ENCODE measurements at places on chromosomes 2 and 18. TPM values are rescaled to one million over a fixed set of nuclear protein-coding genes. Genes with fewer than 3 reads are reported as not detected.

- DNase-seq: no peak
Measured at GRCh38 chr2:108938077-108938710, 50.8 kb downstream of the EDAR start.

GRCh38 chr18:38886861-38887670 is 1321.5 kb upstream of the CELF4 start:
- DNase-seq: no peak

DNA sequence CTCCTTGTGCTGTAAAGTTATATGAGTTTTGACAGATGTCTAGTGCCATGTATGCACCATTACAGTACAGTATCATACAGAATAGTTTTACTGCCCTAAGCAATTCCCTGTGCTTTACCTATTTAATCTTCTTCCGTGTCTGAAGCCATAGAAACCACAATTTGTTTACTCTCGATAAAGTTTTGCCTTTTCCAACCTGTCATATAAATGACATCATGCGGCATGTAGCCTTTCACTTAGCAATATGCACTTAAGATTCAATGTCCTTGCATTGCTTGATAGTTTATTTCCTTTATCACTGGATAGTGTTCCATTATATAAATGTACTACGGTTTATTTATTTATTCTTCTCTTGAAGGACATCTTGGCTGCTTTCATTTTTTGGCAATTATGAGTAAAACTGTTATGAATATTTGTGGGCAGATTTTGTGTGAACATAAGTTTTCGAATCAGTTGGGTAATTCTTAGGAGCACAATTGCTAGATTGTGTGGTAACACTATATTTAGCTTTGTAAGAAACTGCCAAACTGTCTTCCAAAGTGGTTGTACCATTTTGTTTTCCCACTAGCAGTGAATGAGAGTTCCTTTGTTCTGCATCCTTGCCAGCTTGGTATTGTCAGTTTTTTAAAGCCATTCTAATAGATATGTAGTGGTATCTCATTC is 136.8 kb upstream of the MAP3K20 start:
- no peak for DNase-seq

DNA sequence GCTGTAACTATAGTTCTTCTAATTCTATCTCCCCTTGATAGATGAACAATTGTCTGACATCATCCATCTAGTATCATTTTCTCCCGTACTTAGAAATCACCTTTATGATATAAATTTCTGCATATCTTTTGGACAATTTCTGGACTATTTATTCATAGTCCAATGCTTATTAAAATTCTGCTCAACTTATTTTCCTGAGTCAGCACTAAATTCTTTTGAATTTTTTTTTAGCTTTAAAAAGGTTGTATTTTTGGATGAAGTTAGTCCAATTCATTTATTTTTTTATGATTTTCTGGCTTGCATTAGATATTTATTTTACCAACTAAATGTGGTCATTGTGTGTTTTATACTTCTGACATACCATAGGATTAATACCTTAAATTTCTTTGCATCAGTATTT is 538.5 kb upstream of the DCC start:
- DNase-seq: no peak

- no peak for DNase-seq
Measured at GRCh38 chr2:43021791-43022509, 204.5 kb downstream of the ZFP36L2 start.

GRCh38 chr2:58899692-58900091 is 658.6 kb upstream of the FANCL start:
- no peak for DNase-seq

GRCh38 chr2:55112229-55113031 is 62.2 kb upstream of the RTN4 start:
- DNase-seq: peak; percentile 83

GRCh38 chr2:157864857-157865430 is 11.2 kb downstream of the ACVR1 start:
- no peak for DNase-seq

DNA sequence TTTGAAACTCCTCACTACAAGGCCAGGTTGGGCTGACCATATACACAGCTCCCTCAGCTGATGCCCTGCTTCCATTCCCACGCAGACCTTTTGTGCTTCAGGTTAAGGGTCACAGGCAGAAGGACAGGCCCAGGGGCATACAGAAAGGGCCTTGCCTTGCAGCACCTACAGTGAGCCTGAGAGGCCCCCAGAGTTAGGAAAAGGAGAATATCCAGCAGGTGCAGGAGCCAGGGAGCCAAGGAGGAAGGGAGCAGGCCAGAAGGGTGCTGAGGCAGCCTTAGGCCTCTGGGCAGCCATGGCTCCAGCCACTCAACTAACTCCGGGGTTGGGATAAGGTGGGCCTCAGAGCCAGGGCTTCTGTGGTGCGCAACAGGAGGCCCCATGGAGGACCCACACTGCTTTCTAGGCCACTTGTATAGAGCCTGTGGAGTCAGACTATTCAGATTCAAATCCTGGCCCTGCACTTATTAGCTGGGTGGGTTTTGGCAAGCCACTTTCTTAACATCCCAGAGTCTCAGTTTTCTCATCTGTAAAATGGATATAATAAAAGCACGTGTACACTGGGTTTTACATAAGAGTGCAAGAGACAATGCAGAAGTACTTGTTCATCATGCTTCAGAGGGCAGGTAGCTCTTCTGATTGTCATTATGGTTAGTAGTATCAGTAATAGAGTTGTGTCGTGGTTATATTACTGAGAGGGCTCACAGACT is 214.6 kb upstream of the HAAO start:
- DNase-seq: peak; percentile 16

GRCh38 chr2:11348209-11348749 is 3.8 kb upstream of the ROCK2 start:
- no peak for DNase-seq

DNA sequence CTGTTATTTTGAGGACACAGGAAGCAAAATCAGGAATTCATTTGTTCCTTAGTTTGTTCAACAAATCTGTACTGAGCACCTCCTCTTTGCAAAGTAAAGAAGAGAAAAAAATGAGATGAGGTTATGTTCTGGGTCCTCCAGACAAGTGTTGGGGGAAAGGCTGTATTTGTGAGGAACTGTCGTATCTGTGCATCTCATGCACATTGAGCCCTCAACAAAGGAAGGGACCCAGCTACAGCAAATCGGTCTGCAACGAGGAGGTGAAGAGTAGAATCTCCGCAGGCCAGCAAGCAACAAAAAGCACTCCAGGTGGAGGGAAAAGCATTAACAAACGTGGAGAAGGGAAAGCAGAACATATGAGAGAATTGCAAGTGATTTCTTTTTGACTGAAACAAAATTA is 143.0 kb upstream of the CYP1B1 start:
- no peak for DNase-seq

DNA sequence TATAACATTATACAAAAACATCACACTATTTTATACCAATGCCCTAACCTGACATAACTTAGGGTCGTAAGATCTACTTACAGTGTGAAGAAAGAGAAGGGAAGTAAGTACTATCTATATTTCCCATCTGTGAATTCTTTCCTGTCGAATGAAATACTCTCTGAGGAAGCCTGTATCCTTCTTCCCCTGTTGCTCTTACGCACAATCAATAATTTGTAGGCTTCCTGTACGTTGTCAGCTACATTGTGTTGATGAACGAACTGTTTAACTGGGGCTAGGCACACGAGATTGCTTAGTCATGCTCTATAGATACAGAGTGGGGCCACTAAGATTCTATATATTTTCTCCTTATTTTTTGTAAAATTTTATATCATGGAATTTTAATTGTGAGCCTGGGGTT is 1125.0 kb upstream of the CELF4 start:
- no peak for DNase-seq

GRCh38 chr2:213199871-213200270 is 48.5 kb upstream of the IKZF2 start:
- no peak for DNase-seq

GRCh38 chr2:85390941-85391669 is 19.1 kb downstream of the CAPG start:
- DNase-seq: no peak

DNA sequence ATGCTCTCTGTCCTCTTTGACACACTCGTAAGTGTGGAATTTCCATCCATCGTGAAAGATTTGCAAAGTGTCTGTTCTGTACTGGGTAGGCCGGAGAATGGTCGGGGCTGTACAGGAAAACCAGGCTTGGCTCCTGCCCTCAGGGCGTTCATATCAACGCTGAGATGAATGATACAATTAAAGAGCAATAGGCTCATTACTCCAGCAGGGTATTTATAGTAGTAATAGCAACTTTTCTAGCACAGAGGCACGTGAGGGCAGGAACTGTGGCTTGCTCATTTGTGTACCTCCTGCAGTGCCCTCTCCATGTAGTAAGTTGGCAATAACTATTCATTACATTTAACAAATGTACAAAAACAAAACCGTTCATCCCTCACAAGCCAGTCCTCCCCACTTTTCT is 5.3 kb upstream of the NCK2 start:
- no peak for DNase-seq

GRCh38 chr18:3605486-3605952 is 155.5 kb downstream of the TGIF1 start:
- no peak for DNase-seq

DNA sequence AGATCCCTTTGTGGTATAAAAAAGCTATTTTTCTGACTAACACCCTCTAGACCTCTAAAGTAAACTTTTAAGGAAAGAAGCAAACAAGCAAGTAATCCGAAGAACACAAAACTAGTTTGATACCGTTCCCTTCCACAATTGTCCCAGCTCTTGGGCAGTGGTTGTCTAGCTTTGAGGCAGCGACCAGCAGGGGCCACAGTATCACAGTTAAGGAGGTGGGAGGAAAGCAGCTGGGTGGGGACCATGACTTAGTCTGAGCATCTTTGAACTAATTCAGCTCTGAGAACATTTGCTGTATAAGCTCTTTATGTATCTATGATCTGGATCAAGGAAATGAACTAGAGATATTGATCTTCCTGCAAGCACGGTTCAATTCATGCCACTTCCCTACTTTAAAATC is 51.0 kb downstream of the SF3B1 start:
- DNase-seq: no peak

- no peak for DNase-seq
Measured at GRCh38 chr2:102357937-102358336, 2.3 kb downstream of the IL18R1 start.

GRCh38 chr2:137173463-137173862 is 408.1 kb downstream of the THSD7B start:
- no peak for DNase-seq

DNA sequence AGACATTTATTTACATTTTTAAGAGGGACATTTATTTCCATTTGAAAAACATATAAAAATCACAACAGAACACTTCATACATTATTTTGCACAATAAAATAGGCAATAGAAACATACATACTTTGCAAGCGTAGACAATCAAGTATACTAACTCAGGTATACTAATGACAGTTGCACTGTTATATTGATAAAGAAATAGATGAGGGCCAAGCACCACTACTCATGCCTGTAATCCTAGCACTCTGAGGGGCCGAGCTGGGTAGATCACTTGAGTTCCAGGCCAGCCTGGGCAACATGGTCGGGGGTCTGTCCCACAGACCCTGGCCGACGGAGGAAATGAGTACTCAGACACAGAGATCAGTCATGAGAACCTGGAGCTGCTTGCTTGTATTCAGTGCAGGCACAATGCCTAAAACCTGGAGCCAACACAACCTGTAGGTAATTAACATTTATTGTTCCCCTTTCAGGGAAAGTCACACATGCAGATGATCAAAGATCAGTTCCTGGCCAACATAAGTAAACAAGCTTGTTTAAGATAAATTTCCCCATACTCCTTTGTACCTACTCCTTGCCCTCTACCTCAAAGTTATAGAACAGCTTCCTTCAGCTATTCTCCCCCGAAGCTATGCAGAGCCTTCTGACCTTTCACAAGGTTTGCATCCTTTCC is 1960.2 kb downstream of the SUCLG1 start:
- DNase-seq: no peak

GRCh38 chr2:39737661-39738060 is 41.4 kb downstream of the THUMPD2 start:
- DNase-seq: no peak

- no peak for DNase-seq
Measured at GRCh38 chr18:59852548-59852947, 47.2 kb upstream of the PMAIP1 start.

GRCh38 chr2:180554330-180554729 is 426.1 kb upstream of the UBE2E3 start:
- no peak for DNase-seq

- DNase-seq: no peak
Measured at GRCh38 chr2:55550368-55551102, 31.0 kb downstream of the CFAP36 start.

ALKAL2 gene
- total RNA-seq: not detected

HOXD13 gene
- total RNA-seq: not detected

ALPI gene
- not detected for total RNA-seq

MAP3K19 gene
- total RNA-seq: not detected

KATNAL2 gene
- 3.7 TPM for total RNA-seq

TUBA4B gene
- not detected for total RNA-seq

SCG2 gene
- total RNA-seq: 1.8 TPM
